ENCODE measurements at places on chromosomes 6 and 20. TPM values are rescaled to one million over a fixed set of nuclear protein-coding genes. Genes with fewer than 3 reads are reported as not detected.

- no peak for DNase-seq
These were observed 51.7 kb upstream of the SMLR1 start for GRCh38 chr6:130775411-130776012.

Gene SMLR1
- not detected for total RNA-seq

Gene FAM83C
- total RNA-seq: not detected

- no peak for DNase-seq
These were observed 20.0 kb downstream of the SULF2 start for GRCh38 chr20:47765271-47765670.

Measured in activated CD4-positive, alpha-beta memory T cell treated with anti-CD3 and anti-CD28 coated beads, Interleukin-2, amount 10 ng/mL, durations not matched to agents 7 days and 5 days (primary cell).